Activated T-cell treated with anti-CD3 and anti-CD28 coated beads, Interleukin-2, amount 50 U/mL, for 1 hour (primary cell): ENCODE measurements at places on chromosomes 5 and 9.

DNA sequence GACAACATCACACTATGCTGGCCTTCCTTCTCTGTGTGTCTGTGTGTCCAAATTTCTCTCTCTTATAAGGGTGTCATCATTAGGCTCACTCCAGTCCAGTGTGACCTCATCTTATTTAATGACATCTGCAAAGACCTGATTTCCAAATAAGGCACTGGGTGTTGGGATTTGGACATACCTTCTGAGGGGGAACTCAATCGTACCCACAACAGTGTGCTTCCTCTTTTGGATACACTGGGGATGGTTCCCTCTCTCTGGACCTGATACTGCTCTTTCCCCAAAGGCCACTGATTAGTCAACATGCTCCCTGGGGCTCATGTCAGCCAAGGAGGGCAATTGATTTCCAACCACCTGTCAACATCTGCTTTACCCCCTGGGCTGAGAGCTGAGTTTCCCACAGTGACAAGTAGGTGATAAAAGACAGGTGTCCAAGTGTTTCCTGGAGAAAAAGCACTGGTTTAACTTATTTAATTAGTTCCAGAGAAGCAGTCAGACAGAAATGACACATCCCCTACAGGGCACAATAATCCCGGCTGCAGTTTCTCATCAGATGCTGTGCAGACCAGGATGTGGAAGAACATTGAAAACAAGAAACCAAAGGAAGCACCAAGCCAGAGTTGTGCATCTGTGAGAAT lies 17.8 kb upstream of the CEP72 start:
- no peak for DNase-seq

GRCh38 chr5:155080721-155081120 lies 67.2 kb downstream of the KIF4B start:
- no peak for DNase-seq

- no peak for DNase-seq
Measured at GRCh38 chr5:72784129-72784528, 32.3 kb upstream of the TNPO1 start.

GRCh38 chr5:67047616-67048015 lies 149.0 kb downstream of the CD180 start:
- no peak for DNase-seq

DNA sequence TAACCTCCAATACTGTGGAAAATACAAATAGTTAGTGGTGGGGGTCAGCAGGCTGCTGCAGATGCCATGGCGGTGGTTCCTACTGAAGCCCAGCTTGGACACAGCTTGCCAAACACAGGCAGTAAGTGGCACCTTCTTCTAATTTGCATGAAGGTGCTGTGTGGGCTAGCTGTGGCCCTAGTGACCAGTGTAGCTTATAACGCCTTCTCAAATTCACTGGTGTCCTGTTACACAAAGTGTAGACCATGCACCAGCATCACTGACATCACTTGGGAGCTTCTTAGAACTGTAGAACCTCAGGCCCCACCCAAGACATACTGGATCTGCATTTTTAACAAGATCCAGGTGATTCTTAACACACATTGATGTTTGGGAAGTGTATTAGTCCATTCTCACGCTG lies 58.8 kb upstream of the TGFBR1 start:
- DNase-seq: no peak

DNA sequence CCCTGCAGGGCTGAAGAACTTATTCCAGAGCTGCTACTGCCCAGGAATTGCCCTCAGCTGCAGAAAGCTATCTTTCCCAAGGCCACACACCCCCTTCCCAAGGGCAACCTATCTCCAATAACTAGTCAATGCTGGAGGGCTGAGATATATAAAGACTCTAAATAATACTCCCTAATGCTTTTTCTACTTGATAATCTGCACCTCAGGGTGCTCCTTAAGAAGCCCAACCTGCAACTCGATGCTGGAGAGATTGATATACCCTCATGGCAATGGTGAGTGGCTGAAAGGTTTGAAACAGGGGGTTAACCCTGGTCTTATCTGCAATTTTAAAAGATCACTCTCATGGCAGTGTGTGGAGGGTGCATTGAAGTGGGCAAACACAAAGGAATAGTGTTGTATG lies 142.7 kb upstream of the APC start:
- DNase-seq: no peak

- no peak for DNase-seq
Measured at GRCh38 chr9:86903734-86904085, 43.6 kb downstream of the GAS1 start.

DNA sequence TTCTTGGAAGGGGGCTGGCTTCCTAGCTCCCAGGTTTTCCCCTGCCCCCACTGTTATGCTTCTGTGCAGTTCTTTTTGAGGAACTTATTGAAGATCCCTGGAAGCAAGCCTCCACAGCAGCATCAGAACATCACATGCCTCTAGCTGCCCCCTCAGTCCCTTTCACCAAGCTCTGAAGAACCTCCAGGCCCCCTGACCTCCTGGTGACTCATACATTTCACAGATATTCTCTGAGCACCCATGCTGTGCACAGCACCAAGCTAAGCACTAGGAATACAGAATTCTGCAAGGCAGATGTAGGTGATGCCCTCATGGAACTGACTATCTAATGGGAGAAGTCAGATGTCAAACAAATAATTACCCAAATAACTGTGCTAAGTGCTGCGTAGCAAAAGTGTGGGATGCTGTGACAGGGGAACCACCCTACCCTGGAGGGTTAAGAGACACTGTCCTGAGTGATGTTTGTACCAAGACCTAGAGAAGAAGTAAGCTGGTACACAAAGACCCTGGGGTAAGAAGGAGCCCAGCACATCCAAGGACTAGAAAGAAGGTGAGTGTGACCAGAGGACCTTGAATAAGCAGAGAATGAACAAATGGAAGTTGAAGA lies 213.7 kb upstream of the NR4A3 start:
- no peak for DNase-seq

GRCh38 chr5:132491368-132492364 lies 1.1 kb upstream of the IRF1 start:
- peak; percentile 33 for DNase-seq

- DNase-seq: no peak
Measured at GRCh38 chr5:143635888-143636287, 176.1 kb upstream of the HMHB1 start.

DNA sequence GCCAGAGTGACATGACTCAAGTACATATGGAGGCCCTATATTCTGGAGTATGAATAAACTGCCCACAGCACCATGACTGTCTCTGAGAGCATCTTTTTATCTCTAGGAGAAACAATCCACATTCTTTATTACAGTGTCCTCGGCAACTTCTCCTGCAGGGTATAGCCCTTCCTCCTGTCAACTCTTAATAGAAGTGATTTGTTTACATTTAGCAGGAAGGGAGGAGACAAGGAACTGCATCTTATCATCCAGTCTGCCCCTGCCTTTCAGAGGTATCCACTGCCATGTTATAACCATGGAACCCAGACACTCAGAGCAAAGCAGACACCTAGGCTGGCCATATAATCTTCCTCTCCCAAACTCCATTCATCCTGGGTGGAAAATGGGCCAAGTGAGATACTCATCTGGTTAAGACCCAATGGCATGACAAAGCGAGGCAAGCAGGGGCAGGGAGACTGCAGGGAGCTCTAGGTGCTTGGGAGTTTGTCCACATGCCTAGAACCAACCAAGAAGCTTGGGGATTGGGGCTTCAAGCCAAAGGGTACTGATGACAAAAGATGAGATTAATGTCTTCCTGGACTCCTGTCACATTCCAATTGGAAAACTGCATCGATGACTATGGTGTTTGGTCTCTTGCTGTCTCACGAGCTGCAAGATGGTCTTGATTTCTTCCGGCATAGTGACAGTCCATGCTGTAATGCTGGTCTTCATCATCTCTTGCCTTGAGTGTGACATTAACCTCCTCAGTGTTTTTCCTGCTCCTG lies 620.5 kb upstream of the KLF4 start:
- DNase-seq: no peak

DNA sequence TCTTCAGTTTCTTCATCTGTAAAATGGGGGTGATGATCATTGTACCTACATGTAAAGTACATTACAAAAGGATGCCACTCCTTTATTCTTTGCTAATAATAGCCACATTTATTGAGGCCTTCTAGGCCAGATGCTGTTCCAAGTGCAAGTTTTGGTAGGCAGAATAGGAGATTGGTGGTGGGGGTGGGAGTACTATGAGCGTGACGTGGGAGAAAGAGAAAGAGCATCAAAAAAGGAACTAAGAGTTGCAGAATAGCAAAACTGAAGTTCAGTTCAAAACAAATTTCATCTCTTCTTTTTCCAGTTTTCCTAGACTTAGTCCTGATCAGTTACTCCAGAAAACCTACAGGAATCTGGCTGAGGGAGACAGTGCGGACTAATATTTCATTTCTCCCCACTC lies 174.1 kb downstream of the SNX18 start:
- DNase-seq: no peak
